PC-9 (cell line): ENCODE measurements at places on chromosomes 5 and 9. TPM values are rescaled to one million over a fixed set of nuclear protein-coding genes. Genes with fewer than 3 reads are reported as not detected.
A peak's percentile ranks its signal among the peaks of the same experiment; 100 is the strongest.

DNA sequence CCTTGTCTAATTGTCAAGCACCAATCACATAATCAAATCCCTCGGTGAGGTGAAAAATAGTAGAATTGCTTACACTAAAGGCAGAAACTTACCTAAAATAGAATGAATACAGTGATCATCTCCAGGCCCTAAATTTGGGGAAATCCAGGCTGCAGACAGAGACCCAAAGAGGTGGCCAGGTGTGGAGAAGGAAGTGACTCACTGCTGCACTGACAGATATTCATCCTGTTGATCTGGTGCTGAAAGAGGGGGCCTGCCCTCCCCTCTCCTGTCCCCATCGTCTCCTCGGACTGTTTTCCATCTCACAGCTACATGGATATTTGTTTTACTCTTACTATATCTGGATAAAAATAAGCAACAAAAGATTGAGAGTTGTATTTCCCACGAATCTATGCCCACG lies 15.9 kb downstream of the OR2Y1 start:
- DNase-seq: no peak

DNA sequence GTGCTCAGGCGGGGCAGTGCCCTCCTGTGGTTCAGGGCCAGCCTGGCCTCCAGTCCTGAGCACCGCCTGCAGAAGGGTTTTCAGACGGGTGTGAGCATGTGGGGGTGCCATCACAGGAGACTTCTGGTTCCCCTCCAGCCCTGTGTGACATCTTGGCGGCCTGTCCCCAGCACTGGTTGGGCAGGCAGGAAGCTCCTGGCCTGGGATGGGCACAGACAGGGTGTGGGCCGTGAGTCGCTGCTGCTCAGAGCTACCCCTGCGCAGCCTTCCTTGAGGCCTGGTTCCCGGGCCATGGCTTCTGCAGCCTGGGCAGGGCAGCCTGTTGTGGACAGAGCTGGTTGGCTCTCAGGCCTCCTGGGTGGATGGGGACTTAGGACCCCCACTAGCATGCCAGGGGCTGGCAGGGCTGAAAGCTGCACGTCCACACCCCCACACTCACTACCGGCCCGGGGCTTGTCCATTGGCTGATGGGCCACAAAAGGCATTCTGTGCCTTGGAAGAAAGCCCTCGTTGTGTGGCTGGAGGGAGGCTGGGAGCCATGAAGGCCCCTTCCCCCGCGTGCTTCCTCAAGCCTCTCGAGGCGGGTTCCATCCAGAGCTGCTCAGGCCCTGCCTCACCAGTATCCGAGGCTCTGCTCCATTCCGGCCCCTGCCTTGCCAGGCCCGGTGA lies 58.7 kb downstream of the RXRA start:
- peak; percentile 46 for DNase-seq

DNA sequence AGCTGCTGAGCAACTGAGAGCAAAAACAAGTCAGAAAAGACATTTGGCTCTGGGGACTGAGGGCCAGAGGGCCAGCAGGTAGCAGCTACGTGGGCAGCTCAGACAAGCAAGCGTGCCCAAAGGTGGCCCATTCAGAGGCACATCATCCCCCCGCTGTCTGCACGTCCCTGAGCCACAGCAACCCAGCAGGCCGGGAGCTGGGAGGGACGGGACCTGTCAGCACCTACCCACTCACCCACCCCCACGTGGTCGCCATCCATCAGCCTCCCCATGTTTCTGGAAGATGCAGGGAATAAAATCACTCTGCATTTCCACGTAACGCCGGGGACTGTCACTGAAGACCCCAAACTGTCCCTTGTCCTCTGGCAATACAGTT lies 167.8 kb downstream of the COL23A1 start:
- DNase-seq: no peak

DNA sequence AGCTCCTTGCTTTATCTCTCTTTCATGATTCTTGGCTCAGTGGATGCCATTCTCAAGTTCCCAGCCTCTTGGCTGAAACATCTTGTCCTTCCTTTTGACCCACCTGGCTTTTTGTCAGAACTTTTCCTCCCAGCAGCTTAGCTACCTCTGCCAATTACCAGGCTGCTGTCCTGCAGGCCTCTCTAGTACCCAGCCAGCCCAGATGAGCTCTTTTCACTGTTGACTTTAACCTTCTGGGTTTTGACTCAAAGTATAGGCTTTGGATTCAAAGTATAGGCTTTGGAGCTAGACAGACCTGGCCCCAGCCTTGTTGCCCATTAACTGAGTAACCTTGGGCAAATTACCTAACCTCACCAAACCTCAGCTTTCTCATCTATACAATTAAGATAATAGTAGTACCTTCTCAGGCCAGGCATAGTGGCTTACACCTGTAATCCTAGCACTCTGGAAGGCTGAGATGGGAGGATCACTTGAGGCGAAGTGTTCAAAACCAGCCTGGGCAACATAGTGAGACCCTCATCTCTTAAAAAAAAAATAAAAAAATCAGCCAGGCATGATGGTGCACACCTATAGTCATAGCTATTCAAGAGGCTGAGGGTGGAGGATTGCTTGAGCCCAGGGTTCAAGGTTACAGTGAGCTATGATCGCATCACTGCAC lies 6.6 kb upstream of the TMEFF1 start:
- no peak for DNase-seq

DNA sequence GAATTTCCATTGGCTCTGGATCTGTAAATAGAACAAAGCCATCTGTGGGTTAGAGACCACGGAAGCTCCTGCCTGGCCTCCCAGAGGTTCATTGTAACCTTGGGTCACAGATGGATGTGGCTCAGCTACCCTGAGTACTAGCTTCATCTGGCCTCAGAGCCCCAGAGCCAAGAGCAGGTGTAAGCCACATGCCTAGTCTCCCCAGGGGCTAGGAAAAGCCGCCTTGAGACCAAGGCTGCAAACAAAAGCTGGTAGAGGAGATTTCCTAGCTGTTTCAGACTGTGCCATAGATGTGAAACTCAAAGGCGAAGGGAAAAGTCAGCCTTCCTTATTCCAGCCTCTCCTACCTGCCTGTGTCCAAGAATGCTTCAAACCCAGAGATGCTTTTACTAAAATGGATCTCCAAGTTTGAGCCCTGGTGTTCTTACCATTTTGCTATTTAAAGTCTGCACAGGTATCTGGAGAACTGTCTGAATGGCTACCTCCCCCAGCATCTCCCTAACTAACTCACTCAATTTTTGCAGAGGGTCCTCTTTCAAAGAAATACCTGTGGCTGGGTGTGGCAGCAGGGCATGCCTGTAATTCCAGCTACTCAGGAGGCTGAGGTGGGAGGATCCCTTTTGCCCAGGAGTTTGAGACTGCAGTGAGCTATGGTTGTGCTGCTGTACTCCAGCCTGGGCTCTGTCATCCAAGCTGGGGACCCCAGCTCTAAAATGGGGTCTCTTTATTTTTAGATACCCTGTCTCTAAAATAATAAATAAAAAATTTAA lies 42.3 kb upstream of the MAP1B start:
- peak; percentile 71 for DNase-seq

DNA sequence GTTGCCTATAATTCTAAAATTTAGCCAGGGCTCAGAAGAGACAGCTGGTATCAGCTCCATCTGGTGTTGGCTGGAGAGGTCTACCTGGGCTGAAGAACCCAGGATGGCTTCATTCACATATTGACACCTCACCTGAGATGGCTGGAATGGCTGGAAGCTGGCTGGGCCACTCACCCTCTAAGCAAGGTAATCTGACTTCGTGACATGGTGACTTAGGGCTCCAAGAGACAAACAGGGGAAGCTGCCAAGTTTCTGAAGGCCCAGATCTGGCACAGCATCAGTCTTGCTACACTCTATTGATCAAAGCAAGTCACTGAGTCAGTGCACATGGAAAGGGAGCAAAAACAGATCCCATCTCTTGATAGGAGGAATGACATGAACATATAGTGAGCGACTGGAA lies 102.3 kb downstream of the EPB41L4A start:
- no peak for DNase-seq

- DNase-seq: no peak
These were observed 5.9 kb downstream of the IER5L start for GRCh38 chr9:129171993-129172751.

DNA sequence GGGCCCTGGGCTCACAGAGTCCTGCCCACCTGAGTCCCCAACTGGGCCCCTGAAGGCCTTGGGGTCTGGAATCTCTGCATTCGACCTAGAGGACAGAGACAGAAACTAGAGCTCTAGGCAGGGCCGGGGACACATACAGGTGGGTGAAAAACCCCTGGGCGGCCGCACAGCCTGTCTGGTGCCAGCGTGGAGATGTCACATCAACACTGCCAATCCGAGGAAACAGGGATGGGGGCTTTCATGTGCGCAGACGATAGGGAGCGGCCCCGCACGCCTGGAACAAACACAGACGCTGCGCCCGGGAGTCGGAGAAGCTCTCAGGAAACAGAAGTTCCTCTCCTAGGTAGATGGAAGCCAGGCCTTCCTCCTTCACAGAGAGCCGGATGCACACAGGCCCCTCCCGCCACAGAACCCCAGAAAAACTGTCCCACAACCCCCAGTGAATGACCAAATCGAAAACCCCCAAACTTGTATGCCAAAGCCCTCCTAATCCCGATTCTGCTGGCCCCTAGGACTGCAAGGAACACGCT lies 1.8 kb downstream of the GRM6 start:
- no peak for DNase-seq

DNA sequence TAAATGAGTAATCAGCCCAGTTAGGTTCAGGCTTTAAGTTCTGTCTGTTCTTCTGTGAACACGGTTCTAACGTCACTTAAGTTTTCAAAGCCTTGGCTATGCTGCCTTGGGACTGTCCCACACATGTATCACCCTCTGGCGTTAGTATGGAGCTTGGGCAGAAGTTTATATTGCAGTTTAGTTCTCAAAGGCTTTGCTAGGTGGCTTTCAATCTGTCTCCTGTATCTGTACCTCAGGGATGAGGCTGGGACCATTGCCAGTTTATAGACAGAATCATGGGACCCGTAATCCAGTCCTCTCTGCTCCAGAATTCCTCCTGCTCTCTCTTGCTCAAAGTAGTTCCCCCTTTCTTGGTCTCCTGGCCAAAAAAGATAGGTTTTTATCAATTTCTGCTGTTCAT lies 12.1 kb downstream of the C9orf40 start:
- DNase-seq: no peak

SHISAL2B gene
- total RNA-seq: not detected in 2 replicates

OTULINL gene
- total RNA-seq: 4.1 and 7.1 TPM in 2 replicates

SPINK7 gene
- total RNA-seq: not detected in 2 replicates

CCDC187 gene
- 2.7 and 5.2 TPM in 2 replicates for total RNA-seq
